ENCODE measurements at places on chromosomes 4 and X. TPM values are rescaled to one million over a fixed set of nuclear protein-coding genes. Genes with fewer than 3 reads are reported as not detected.

DNA sequence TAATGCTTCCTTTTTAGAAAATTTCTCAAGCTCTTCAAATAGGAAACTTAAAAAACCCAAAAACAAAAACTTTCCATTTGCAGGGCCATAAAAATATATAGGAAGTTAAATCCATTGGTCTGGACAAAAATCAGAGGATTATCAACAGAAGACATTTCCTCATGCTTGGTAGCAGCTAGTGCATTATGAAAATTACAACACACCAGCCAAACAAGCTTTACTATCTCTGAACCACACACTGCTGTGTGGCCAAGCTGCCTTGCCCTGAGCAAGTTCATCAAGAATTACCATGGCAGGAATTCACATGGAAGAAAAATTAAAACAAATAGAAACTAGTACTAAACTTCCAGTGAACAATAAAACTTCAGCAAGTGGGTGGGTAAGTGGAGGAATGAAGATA, 3.6 kb downstream of the USP46 start:
- DNase-seq = no peak

GRCh38 chrX:3713225-3713936, at the start of gene PRKX:
Gene PRKX (minus strand): TSS chrX:3713649. CDS start chrX:3713253, 396 bp downstream.
- DNase-seq = peak; percentile 52

DNA sequence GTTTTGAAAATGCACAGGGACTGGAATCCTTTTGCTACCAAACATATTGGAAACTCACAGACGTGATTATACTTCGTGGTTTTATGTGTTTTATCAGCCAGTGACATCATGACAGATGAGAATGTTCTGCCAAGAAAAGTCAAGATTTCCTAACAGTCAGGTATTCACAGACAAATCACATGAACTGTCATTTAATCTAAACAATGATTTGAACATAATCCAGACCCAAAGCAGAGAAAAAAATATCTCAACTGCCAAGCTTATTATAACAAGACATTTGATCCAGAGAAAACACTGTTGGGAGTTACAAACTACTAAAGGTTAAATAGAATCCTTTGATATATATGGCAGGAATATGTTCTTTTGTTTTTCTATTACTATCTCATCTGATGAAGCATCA, 635.9 kb upstream of the FRG1 start:
- no peak for DNase-seq

- DNase-seq = peak; percentile 73
These were observed 5.1 kb upstream of the SPON2 start for GRCh38 chr4:1177274-1178141.

GRCh38 chrX:7889135-7889534, 38.1 kb downstream of the PNPLA4 start:
- DNase-seq = no peak

DNA sequence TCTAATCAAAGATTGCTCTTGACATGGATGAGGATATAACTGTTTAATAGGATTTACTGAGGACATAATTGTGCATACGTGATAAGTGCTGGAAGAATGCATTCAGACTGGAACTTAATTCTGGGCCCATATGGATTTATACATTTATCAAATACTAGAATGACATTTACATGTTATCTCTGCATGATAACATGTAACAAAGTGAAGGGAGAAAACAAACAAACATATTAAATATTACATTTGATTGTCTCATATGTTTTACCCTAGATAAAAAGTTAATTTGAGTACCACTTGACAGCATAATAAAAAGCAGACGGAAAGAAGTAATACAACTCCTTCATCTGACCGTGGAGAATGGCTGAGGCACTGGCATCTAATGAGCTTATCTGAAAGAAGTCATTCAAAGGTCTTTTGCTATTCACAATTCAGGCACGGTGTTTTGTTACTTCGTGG, 297.8 kb downstream of the PPP3CA start:
- no peak for DNase-seq

DNA sequence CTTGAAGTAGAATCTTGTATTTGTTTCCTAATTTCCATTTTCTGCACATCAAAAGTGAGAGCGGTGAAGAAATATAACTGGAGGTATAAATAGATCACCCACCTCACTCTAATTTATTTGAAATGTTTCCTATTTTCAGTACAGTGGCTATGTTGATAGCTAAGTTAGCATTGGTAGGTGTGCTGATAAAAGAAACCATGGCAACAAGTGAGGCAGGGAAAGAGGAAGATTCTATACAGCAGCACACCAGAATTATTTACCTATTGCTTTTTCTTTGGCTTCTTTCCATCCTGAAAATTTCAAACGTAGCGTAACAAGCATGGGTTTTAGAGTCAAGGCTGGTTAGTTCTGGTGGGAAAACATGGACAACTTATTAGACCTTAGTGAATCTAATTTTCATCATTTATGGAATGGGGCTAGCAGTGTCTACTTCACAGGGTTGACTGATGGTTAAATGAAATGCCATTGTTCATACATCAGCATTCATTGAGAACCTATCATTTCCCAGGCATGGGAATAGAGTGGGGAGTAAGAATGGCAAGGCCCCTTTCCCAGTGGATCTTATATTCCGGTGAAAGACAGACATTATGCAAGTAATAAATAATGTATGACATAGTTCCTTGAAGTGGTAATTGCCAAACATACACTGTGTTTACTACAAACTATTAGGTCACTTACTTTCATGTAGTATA, 30.6 kb upstream of the CTSO start:
- no peak for DNase-seq

DNA sequence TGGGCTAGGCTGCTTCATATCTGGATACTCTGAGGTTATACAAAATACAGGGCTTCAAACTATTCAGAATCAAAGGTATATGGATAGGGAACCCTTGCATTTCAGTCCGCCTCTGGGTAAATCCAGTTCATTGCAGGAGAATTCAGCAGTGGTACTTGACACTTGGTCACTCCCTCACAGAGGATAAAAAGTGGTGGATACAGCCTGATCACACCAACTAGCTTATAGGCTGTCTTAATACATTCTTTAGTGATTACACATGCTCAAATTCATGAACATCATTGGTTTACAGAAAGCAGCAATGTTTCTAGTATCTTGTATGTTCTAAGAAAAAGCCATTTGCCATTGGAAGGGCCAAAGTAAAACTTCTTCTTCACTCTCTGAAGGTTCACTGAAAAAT, 104.8 kb upstream of the PDE5A start:
- DNase-seq = peak; percentile 52

DNA sequence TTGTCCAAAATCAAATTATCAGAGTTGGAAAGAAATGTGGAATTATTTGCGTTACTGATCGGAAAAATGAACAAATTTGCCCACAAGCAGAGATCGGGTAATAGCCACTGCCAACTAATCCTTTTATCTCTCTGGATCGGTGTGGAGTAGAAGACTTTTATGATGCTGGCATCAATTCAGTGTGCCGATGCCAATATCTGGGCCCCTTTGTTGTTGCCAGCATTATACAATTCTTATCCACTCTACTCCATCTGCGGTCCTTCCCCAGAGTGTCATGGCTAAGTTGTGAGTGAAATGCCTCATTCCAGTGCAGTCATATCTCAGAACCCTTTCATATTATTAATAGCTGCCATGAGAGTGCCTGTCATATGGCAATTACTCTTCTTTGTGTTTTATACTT, 660.2 kb downstream of the ADGRL3 start:
- no peak for DNase-seq

DNA sequence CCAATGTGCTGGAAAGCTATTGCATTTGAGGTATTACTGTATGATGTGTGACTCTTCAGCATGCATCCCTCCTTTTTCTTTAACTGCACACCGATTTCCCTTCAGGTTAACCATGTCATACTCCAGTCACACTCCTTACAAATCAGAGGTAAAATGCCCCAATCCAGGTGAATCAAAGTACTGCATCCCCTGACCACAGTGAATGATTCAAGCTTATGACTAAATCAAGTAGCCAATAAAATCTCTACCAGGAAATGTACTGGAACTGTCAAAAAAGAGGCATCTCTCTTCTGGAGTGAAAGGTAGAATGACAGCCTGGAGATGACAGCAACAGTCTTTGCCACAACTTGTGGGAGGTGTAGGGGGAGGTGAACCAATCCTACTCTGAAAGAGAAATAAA, 10.4 kb downstream of the ADAMTS3 start:
- DNase-seq = no peak

GRCh38 chrX:120457766-120458180, 11.3 kb downstream of the LAMP2 start:
- DNase-seq = peak; percentile 91

GRCh38 chr4:173626277-173626676, 96.2 kb upstream of the HAND2 start:
- DNase-seq = no peak

- no peak for DNase-seq
These were observed 603 bp downstream of the NDNF start for GRCh38 chr4:121071640-121072223.

GRCh38 chr4:153440475-153440874, 25.7 kb upstream of the TMEM131L start:
- no peak for DNase-seq

GRCh38 chrX:130682990-130683389, 220.0 kb downstream of the ENOX2 start:
- peak; percentile 11 for DNase-seq

GRCh38 chrX:150572206-150572605, 3.8 kb downstream of the MTM1 start:
- DNase-seq = no peak

GRCh38 chr4:86640469-86640868, 46.4 kb downstream of the PTPN13 start:
- peak; percentile 13 for DNase-seq

DNA sequence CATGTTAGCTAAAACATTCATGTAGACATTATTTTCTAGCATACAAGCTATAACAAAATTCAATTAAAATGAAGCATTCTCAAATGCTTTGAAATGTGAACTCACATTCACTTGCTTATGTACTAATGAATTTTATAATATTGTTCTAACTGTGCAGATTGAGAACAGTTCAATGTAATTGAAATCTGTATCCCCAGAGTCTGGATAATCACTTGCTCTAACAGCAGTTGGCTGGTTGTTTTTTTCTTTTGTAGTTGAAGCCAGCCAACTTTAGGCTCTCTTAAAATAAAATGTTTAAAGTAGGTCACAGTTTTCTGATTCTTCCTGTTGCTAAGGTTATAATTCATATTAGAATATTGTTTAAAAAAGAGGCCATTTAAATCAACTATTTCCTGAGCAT, 438.9 kb downstream of the NAF1 start:
- DNase-seq = no peak

DNA sequence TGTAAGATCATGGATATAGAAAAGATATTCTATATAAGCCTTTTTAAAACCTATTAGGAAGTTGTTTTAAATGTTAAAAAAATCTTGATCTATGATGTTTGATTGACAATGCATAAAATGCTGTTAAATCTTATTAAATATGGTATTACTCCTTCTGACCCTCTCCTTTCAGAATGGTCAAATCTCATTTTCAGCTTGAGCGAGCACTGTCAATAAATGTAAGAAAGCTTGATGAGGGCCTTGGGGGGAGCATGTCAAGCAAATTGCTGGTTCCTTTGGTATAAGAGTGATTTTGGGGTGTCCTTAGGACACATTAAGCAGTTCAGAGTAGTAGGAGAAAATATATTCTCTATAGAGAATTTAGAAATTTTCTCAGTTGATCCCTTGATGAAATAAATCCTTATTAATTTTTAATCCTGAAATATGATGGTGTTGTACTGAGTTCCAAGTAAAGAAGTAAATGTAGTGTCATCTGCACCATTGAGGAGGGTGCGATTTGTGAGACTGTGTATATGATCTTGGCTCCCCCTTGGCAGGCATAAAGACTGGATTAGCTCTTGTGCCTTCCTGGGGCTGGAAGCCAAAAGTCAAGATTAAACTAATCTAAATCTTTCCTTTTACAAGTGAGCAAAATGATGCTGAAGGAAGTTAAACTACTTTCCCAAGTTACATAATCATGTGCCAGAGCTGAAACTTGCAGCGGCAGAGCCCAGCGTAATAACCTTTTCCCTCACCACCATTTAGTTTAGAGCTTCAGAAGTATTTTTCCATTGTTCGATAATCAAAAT, 82.6 kb upstream of the ANK2 start:
- DNase-seq = no peak

GRCh38 chrX:45774961-45775360, 574.3 kb upstream of the DIPK2B start:
- DNase-seq = peak; percentile 88

DNA sequence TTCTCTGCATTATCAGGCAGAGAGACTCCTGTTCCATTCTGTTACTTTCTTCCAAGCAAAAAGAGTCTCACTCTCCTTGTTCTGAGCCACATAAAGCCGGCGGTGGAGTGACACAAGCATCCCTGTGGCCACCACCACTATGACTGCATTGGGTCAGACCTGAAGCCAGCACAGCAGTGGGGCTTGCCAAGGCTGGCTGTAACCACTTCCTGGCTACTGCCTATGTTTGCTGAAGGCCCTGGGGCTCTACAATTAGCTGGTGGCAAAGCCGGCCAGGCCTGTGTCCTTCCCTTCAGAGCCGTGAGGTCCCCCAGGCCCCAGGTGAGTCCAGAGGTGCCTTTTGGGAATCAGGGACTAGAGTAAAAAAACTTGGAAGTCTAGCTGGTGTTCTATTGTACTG, 31.8 kb downstream of the PLAC8 start:
- DNase-seq = no peak

GRCh38 chrX:45142185-45142584, 58.5 kb downstream of the DIPK2B start:
- DNase-seq = no peak

DNA sequence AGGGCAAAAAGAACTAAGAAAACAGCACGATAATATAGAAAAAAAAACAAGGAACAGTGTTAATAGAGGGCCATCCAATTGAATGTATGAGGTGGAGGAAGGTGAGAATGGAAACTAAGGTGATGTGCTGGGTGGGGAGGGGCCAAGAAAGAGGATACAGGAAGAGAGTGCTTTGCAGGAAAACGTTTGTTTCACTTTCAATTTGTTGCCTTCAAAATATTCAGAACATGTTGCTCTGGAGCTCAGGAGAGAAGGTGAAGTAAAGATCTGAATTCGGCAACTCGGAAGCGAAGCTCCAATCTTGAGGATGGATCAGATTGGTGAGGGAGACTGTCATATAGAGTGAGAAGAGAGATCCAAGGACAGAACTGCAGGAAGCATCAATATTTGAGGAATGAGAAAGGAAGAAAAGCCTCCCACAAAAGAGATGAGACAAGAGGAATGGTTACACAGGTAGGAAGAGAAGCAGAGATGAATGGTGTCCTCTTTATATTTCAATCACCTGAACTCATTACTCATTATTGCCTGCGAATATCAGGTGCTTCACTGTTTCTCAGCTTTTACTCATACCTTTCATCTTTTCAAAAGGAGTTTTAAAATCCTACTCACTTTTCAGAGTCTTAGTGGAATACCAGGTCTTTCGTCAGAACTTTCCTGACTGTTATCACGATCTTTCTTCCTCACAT, 14.7 kb upstream of the SEC24D start:
- no peak for DNase-seq

Gene FGF13
- 4.1 TPM for polyA plus RNA-seq

Gene FGFBP2
- 0.09 TPM for polyA plus RNA-seq

Gene PDE5A
- 197 TPM for polyA plus RNA-seq

Gene MAGEB10
- polyA plus RNA-seq = not detected

Gene VSIG4
- not detected for polyA plus RNA-seq

Gene CORIN
- 22.2 TPM for polyA plus RNA-seq

Gene SPIN4
- 9.5 TPM for polyA plus RNA-seq

Gene PRICKLE3
- 2.7 TPM for polyA plus RNA-seq

Gene SMIM31
- not detected for polyA plus RNA-seq

Gene CCNB3
- polyA plus RNA-seq = 0.42 TPM

Gene RIPPLY1
- polyA plus RNA-seq = not detected

Measured in fibroblast of lung (primary cell).